ENCODE measurements at places on chromosomes 1 and 21.

DNA sequence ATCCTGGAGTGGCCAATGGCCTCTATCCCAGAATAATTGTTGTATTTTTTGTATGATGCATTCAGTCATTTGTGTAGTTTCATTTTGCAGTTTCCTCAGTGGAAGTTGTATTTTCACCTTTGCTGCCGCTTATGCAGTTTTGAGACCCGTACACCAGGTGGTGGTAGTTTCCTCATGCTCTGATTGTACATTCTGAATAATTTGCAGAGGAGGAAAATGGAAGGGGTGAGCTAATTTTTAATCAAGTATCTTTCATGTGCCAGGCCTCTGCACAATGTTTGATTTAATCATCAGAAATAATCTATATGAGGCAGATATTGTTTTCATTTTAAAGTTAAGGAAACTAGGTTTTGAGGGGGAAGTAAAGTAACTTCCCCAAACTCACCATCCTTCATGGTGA is 29.5 kb downstream of the HLX start:
- DNase-seq, result no peak

- no peak for DNase-seq
Measured at GRCh38 chr21:33769057-33769456, 126.8 kb downstream of the ITSN1 start.

GRCh38 chr1:232880354-232880753 is 70.1 kb upstream of the NTPCR start:
- DNase-seq, result peak; percentile 8

- no peak for DNase-seq
Measured at GRCh38 chr1:194273660-194274059, 1087.2 kb upstream of the B3GALT2 start.

- no peak for DNase-seq
Measured at GRCh38 chr1:98453066-98453465, 208.5 kb upstream of the SNX7 start.

GRCh38 chr1:178571807-178572206 is 58.9 kb downstream of the TEX35 start:
- DNase-seq, result no peak

- no peak for DNase-seq
Measured at GRCh38 chr1:203522237-203522636, 28.3 kb downstream of the OPTC start.

DNA sequence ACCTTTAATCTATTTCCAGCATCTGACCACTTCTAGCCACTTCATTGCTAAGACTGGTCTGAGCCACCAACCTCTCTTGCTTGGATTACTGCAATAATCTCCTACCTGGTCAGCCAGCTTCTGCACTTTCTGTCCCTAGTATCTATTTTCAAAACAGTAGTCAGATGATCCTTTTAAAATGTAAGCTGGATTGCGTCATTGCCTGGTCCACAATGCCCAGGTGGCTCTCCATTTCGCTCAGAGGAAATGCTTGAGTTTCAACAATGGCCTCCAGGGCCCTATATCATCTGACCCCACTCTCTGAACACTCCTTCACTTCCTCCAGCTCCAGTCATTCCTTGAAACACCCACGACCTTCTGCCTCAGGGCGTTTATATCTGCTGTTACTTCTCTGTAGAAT is 2.3 kb downstream of the FYB2 start:
- no peak for DNase-seq

GRCh38 chr1:243686159-243686558 is 163.9 kb downstream of the AKT3 start:
- DNase-seq, result no peak

DNA sequence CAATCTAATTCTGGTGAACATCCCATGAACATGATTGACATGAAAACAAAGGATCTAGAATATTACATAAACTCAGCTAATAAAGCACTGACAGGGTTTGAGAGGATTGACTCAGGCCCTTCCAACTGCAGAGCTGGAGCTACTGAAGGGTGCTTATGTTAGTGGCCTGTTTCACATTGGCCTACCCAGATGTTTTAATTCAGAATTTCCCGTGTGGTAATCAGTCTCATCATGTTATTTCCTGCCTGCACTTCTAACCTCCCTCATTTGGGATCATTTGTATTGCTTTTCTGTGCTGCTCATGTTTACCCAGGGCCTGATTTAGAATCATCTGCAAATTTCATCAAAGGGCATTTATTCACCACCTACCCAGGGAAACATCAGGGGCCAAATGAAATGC is 270.3 kb downstream of the PLPP3 start:
- DNase-seq, result no peak

- no peak for DNase-seq
Measured at GRCh38 chr1:91752324-91752723, 133.6 kb downstream of the TGFBR3 start.

DNA sequence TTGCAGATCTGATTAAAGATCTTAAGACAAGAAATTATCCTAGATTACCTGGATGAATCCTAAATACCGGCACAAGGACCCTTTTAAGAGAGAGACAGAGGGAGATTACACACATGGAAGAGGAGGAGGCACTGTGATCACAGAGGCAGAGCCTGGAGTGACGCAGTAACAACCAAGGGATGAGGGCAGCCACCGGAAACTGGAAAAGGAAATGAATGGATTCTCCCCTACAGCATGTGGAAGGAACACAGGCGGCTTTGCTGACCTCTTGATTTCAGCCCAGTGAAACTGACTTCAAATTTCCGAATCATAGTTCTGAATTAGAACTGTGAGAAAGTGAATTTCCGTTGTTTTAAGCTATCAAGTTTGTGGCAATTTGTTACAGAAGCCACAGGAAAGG is 50.2 kb upstream of the IVNS1ABP start:
- DNase-seq, result no peak

GRCh38 chr1:30986755-30987154 is 78.2 kb upstream of the SDC3 start:
- DNase-seq, result no peak

All from CD4-positive, alpha-beta T cell treated with Interleukin-6 for 4 hours (primary cell).